Activated CD8-positive, alpha-beta memory T cell treated with anti-CD3 and anti-CD28 coated beads for 36 hours (primary cell): ENCODE measurements at places on chromosomes 6 and 20. TPM values are rescaled to one million over a fixed set of nuclear protein-coding genes. Genes with fewer than 3 reads are reported as not detected.

NMBR gene
- not detected for total RNA-seq

IPCEF1 gene
- total RNA-seq: 13.3 TPM

NOX3 gene
- total RNA-seq: not detected

LCA5 gene
- 0.06 TPM for total RNA-seq

PKIB gene
- total RNA-seq: not detected

COL21A1 gene
- total RNA-seq: not detected

BANF2 gene
- not detected for total RNA-seq

MEA1 gene
- 109 TPM for total RNA-seq

KCNK5 gene
- total RNA-seq: 32.0 TPM

FGD2 gene
- 1.3 TPM for total RNA-seq
